NCI-H2171 treated with DMSO at 0.1 percent for 48 hours (cell line): ENCODE measurements at places on chromosomes 7 and 10.

GRCh38 chr10:95920798-95921426, 13.1 kb downstream of the CC2D2B start:
- no peak for DNase-seq

- DNase-seq: no peak
These were observed 126.2 kb downstream of the MDFIC start for GRCh38 chr7:115047958-115048720.

- DNase-seq: peak; percentile 41
These were observed 141.0 kb downstream of the PRKAG2 start for GRCh38 chr7:151735851-151736402.

DNA sequence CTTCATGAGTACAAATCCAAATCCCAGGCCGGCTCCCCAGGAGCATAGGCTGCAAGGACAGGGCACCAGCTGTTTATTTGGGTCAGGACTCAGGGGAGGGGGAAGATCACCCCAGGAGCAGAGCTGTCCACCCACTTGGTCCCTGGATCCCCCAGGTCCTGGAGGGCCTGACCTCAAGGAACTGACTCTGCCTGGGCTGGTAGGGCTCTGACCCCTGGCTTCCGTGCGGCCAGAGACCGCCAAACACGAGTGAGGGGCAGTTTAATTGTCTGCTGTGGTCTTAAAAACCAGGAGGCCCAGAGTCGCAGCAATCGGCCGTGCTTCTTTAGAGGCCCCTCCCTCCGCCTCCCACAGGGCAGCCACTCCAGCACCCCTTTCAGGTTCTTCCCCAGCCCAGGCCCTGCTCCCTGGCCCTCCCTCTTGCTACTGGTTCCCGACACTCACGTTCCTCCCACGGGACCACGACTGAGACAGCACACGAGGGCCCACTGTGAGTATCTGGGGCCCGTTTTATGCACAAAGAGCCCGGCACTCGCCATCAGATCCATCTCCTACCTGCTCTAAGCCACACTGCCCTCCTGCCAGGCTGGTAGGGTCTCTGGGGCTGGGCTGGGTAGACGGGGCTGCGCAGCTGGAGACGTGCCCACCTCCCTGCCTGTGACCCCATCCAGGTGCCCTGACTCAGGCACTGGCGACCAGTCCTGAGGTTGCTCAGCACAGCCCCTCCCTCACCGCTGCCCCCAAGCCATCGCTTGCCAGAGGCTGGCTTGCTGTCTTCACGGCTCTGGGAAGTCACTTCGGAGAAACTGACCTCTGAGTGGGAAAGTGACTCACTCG, 30.0 kb upstream of the CFAP46 start:
- no peak for DNase-seq

- DNase-seq: peak; percentile 81
These were observed 10.4 kb downstream of the TNS3 start for GRCh38 chr7:47571331-47572093.

- no peak for DNase-seq
These were observed 203.6 kb downstream of the VTI1A start for GRCh38 chr10:112650588-112651030.

DNA sequence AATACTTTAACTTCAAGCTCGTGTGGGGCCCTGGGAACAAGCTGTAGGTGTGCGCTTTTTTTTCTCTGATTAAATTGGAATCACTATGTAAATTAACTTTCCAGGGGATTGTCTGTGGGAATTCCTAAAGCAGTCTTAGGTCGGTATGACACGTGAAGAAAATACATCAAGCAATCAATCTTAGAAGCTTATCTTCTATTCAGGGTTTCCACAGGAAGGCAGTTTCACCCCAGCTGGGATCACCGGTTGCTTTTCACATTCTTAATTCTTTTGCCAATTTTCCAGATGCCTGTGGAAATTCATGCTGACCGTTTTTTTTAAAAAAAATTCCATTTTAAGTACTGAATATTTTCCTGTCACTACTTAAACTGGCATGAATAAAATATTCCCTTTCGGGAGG, 41.9 kb downstream of the CAMK1D start:
- no peak for DNase-seq

GRCh38 chr7:67462781-67463191, 466.2 kb downstream of the TYW1 start:
- DNase-seq: peak; percentile 100

DNA sequence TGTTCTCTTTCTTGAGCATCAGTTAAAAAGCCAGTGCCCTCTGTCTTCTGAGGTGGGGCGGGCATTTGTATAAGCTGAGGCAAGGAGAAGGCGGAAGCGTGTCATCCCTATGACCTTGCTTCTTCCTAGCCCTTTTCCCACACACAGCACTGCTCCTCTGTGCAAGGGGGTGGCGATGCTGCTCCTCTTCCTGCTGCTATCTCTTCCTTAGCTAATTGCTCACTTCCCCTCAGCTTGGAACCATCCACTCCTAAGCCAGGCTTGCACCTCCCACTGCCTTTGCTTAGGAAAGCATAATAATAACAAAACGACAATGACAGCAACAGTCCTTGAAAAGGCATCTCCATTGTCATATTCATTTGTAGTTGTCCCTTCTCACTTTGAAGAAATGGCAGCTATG, 366.9 kb downstream of the PHTF2 start:
- DNase-seq: no peak
